ENCODE measurements at places on chromosomes 7 and 10.

GRCh38 chr10:60182691-60183090, 207.0 kb downstream of the ANK3 start:
- DNase-seq, result no peak
- no peaks in the 10 kb centered on the region for H3K27me3 ChIP-seq
- H3K4me1 ChIP-seq, result no peaks in the 10 kb centered on the region
- H3K27ac ChIP-seq, result no peak overlapping the region

DNA sequence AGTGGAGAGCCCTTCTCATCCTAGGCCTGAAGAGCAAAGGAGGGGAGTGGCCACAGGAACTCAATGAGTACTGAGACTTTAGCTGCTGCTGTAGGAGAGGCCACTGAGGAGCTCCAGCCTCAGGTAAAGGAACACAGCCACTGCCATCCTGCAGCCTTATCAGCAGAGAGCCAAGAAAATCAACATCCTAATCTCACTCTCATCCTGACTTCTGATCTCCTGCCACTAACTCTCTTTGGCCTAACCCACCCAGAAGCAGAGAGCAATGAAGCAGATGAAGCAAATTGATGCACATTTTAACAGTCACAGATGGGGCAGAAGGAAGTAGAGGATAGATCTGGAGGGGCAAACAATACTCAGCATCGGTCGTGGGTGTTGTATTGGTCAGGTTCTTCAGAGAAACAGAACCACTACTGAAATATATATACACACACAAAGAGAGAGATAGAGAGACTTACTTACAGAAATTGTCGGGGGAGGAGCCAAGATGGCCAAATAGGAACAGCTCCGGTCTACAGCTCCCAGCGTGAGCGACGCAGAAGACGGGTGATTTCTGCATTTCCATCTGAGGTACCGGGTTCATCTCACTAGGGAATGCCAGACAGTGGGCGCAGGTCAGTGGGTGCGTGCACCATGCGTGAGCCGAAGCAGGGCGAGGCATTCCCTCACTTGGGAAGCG, 297.6 kb downstream of the MTERF1 start:
- no peak for DNase-seq
- H3K27ac ChIP-seq, result no peak overlapping the region
- H3K4me3 ChIP-seq, result no peak overlapping the region
- no peaks in the 10 kb centered on the region for H3K27me3 ChIP-seq
- no peaks in the 10 kb centered on the region for H3K4me1 ChIP-seq

DNA sequence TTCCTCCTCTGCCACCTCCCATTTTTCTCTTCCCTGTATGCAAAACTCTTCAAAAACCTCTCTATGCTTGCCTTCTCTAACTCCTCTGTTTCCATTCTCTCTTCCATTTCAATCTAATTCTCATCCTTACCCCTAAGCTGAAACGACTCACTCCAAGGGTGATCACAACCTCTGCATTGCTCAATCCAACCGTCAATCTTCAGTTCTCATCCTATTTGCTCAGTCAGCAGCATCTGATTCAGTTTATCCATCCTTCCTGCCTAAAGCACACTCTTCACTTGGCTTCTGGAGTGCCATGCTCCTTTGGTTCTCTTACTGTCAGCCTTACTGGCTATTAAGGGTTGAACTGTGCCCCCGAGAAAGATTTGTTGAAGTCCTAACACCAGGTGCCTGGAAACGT, 163.5 kb upstream of the NEBL start:
- no peak overlapping the region for H3K4me3 ChIP-seq
- no peak overlapping the region for H3K27ac ChIP-seq
- no peaks in the 10 kb centered on the region for H3K27me3 ChIP-seq
- no peaks in the 10 kb centered on the region for H3K36me3 ChIP-seq
- H3K4me1 ChIP-seq, result no peaks in the 10 kb centered on the region

DNA sequence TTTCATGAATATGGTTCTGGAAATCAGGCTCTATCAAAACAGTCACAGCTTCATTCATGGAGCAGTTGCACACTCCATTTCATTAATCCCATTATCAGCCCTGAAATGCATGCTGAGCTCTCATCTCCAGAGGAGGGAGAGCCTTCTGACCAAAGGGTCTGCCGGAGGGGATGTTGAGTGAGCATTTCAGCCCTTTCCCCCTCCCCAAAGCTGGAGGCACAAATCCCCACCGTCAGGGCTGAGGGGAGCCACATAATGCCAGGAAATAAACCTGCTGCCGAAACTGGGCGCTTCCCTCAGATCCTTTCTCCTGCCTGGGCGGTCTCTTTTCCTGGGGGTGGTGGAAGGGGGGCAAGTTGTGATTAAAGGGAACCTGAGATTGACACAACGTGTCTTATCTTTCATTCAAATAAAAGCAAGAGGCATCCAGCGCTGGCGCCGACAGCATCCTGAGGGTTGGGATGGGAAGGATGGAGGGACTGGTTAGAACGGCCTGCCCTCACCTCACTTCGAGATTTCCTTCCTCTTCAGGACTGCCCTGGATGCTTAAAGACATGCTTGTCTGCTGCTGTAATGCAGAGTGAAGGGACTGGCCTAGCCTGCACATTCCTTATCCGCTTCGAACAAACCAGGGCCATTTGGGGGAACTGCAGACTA, 71.6 kb downstream of the TLL2 start:
- DNase-seq, result no peak
- H3K4me3 ChIP-seq, result no peak overlapping the region
- H3K27ac ChIP-seq, result no peak overlapping the region
- H3K4me1 ChIP-seq, result no peaks in the 10 kb centered on the region
- no peaks in the 10 kb centered on the region for H3K36me3 ChIP-seq

- peaks cover 40% of the 10 kb centered on the region for H3K4me1 ChIP-seq
- peaks cover 52% of the 10 kb centered on the region for H3K36me3 ChIP-seq
- no peak overlapping the region for H3K4me3 ChIP-seq
- no peak overlapping the region for H3K27ac ChIP-seq
- no peak for DNase-seq
Observed at GRCh38 chr7:45057878-45058277, 30.9 kb downstream of the NACAD start.

Data from activated CD4-positive, alpha-beta T cell treated with anti-CD3 and anti-CD28 coated beads, Interleukin-2, amount 10 ng/mL, durations not matched to agents 24 days and 14 days (primary cell).